AG04450 (cell line): ENCODE measurements at places on chromosomes 12 and 14.

DNA sequence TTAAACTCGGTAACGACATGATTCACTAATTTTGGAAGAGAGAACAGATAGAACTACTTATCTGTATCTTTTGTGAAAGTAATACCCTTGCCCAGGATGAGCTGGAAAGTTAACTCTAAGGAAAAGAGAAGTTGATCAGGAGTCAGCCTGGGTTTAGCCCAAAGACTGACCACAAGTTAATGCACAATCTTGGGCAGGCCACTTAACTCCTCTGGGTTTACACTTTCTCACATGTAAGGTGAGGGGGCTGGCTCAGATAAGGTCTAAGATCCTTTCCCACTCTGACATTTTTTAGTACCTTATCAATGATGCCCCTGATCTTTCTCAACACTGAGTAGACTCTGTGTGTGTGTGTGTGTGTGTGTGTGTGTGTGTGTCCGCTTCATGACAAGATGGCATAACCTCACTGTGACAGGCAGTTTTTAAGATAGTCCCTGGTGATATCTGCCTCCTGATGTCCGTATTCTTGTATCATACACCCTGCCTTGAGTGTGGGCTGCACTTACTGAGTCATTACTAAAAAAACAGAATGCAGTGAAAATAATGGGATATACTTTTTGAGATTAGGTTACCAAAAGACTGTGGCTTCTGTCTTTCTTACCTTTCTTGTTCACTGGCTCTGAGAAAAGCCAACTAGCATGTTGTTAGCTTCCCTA lies 56.2 kb upstream of the CCDC198 start:
- DNase-seq: no peak

- DNase-seq: no peak
Observed at GRCh38 chr12:122888232-122888752, 7.6 kb downstream of the VPS37B start.

DNA sequence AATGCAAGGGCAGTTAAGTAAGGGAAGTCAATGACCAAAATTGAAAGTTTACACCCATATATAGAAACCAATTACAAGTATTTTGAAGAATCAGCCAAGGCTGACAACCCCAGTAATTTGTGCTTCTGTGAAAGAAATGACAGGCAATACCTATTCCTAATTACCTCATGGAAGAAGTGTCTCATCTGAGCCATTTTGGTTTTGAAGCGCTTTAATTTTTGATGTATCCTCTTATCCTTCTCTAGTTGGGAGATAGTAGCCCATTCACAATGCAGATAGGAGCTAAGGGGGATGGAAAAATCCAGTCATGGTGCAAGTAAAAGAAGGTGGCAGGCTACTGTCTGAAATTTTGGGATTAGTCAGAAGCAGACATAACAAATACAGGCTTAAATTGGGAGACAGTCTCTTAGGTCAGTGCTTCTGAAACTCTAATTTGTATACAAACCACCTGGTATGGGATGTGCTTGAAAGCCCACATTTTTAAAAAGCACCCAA lies 30.4 kb upstream of the SUPT16H start:
- DNase-seq: no peak

DNA sequence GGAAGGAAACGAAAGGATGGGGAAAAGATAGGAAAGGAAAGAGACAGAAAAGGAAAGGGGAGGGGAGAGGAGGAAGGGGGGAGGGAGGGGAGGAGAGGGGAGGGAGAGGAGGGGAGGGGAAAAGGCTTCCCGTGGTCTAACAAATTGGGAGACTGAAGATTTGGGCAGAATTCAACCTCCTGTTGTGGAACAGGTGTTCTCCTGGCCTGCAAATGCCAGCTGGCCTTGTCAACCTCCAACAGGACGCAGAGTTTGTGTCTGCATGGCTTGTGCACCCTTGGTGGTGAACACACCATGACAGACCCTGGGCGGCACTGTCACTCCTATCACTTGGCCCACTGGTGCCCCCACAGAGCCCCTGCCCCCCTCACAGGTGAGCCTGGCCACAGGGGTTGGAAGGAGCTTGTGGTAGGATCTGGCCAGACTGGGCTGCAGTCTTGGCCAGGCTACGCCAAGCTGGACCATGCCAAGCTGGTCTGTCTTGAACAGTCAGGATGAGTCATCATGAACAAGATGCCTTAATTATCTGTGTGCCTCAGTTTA lies 321.6 kb downstream of the BCL11B start:
- no peak for DNase-seq

DNA sequence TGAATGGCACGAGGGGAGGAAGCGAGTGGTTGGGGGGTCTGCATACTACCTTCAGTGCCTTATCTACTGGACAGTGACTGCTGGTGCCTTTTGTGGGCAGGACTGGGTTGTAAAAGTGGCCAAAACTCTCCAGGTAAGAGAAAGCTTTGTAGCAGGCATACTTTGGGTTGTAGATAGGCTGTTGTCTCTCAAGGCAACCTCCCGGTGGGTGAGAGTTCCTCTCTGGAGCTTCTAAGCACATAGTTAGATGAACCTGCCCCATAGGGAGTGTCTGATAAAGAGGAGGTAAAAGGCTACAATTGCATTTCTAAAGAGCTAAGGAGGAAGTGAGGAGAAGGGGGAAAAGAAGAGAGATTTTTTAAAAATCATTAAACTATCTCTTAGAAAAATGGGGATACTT lies 4.2 kb upstream of the DAD1 start:
- no peak for DNase-seq

DNA sequence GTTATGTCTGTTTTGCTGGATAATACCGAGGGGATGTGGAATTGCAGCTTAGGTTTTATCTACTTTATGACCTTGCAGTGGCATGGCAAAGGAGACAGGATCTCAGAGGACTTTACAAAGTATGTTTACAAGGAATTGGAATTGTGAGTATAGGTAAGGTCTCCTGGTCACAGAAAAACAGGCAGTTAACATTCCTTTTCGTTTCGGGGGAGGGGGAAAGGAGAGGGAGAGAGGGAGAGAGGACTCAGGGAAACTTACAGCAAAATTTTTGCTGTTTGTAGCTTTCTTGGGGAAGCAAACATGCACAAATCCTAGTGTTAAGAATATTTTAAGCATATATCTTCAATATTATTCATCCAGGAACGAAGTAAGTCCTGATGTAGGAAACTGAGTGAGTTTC lies 590.5 kb upstream of the LRFN5 start:
- DNase-seq: no peak

DNA sequence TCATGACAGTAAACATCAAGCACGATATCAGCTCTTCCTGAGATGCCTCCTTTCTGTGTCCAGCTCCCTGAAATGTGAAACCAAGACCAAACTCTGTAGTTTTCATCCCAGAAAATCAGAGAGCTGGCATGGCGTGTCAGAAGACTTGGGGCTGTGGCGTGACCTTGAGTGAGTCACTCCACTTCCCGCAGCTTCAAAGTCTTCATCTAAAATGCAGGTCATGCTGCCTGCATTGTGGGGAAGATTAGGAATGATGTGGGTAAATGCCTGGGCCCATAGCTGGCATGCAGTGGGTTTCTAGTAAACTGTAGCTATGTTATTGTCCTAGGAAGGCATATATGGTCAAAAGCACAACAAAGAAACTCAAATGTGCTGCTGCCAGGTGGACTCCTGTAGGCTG lies 28.8 kb downstream of the OAS2 start:
- no peak for DNase-seq

GRCh38 chr12:59700153-59700450 lies 104.3 kb downstream of the SLC16A7 start:
- no peak for DNase-seq

- no peak for DNase-seq
Observed at GRCh38 chr14:102584871-102585869, 7.3 kb upstream of the RCOR1 start.

DNA sequence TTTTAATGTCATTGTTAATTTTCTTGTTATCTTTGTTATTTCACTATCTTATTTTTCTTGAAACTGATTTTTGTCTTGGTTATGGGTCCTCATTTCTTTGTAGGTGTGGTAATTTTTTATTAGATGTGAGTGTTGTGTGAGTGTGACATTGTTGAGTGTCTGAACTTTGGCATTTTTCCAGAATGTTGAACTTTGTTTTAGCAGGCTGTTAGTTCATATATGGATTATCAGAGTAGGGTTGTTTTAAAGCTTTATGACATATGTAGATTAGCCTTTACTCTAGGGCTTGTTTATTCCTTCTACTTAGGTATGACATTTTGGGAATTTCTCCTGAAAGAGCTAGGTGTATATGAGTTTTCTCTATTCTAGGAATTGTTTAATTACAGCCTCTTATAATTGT lies 103.9 kb downstream of the ARID2 start:
- no peak for DNase-seq

DNA sequence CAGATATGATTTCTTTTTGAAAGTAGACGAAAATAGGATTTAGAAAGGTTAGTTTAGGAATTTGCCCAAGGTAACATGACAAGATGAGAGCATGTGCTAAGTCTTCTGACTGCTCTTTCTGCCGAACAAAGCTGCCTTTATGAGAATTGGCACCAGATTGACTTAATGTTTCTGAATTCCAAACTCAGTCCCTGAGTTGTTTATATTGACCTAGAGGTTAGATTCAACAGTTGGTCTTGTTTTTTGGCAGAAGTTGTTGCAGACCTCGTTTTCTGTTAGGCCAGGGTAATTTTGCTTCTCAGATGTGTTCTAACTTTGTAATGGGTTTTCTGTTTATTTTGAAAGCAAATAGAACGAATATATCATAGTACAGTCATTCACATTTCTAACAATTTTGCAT lies 61.5 kb upstream of the LRTM2 start:
- no peak for DNase-seq

- DNase-seq: no peak
Observed at GRCh38 chr12:41344776-41345470, 156.8 kb downstream of the PDZRN4 start.

DNA sequence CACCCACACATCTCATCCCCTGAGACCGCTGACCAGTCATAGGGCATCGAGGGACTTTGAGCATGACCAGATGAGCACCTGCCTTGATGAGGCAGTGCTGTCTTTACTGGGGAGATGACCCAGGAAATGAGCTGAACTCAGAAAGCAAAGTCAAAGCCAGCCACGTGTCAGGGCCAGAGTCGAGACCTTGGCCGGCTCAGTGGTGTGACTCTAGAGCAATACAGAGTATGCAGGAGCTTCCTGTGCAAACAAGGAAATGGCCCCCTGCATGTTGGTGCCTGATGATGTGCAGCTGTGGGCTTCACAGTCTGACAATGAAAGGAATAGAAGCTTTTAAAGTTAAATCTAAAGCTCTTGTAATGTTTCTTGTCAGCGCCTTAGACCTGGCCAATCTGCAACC lies 332.9 kb downstream of the PCNX1 start:
- no peak for DNase-seq

GRCh38 chr12:57549909-57550640 lies at the start of gene KIF5A:
TSS of gene KIF5A (plus strand) at chr12:57550044. CDS start at chr12:57550272, 228 bp downstream.
- no peak for DNase-seq

DNA sequence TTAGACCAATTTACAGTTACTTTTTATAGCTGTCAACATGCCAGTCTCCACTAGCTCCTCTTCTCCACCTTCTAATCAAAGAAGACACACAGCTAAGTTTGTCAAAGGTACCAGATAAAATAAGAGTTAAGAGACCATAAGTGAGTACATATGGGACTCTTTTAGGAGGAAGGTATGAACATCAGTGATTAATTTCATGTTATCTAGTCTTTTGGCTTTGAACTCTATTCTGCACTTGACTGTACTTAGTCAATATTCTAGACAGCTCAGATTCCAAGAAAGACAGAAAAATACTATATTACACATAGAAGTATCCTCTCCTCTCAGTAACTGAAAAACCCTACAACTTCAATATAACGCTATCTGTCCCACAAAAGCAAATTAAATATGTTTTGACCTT lies 28.1 kb downstream of the CAPRIN2 start:
- no peak for DNase-seq

GRCh38 chr14:32087173-32087861 lies 10.2 kb downstream of the ARHGAP5 start:
- DNase-seq: no peak

DNA sequence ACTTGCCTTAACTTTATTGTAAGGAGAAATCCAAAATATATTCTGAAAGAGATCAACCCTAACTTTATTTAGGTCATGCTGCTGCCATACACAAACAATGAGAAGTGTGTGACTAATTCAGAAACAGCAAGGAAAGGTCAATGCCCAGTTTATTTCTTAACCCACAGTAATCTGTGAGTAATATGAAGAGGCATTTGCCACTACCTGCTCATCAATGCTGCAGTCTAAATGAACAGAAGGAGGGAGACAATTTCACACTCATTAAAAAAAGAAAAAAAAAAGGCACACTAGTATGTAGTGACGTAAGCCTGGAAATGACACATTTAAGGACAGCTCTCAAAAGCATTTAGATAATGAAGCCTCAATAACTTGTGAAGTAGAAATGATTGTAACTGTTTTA lies 90.5 kb upstream of the FOXN3 start:
- DNase-seq: no peak

DNA sequence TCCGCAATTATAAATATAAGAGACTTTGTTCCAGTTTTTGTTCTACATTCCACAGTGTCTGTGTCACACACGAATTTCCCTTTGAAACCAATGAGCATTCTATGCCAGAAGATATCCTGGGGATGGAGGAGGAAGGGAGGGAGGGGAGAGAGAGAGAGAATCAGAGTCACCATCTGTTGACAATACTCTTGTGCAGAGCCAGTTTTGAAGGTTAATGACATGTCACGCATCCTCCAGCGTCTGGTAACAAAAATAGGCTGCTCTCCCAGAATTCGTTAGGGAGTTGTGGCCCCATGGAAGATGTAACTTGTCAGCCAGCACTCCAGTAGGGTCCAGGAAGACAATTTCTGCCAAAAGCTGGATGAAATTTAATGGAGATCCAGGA lies 213.5 kb upstream of the KRR1 start:
- DNase-seq: peak; percentile 77

- no peak for DNase-seq
Observed at GRCh38 chr14:68906439-68906838, 72.7 kb downstream of the ACTN1 start.

DNA sequence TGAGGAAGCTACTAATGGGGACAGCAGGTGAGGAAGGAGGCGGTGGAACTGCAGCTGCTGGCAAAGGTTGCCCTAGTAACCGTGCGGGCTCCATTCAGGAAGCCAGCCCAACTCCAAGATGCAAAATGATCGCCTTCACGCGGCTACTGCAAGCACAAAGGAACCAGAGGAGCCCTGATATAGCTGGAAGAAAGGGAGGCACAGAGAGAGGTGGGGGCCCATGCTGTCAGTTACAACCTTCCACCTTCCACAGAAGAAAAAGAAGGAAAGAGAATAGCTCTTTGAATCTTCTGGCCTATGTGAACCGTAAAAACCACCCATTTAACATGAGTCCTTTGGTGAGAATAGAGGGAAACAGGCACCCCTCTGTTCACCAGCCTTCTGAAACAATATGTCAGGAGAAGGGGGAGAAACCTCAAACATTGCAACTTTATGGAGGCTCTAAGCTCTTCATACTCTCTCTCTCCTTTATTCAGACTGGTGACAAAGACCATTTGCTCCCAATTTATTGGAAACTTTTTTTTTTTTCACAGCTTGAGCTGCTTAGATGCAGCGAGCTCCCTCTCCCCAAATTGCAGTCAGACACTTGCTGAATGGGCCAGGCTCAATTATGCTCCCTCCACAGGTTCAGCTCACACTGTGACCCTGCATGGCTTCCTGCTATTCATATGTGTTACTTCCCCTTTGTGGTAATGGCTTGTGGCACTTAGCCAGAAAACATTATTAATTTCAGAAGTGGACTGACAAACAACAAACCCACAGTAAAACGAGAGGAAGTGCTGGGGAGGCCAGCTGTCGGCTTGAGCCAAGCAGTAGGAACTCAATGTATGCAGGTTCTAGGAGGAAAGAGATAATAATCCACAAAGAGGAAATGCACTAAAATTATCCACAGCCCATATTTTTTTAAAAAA lies 6.2 kb downstream of the DUSP6 start:
- no peak for DNase-seq
